Stimulated activated CD4-positive, alpha-beta T cell treated with anti-CD3 and anti-CD28 coated beads, Interleukin-1b, Interleukin-23, amount 100 ng/mL, for 1 hour (primary cell): ENCODE measurements at places on chromosomes 11 and 22.

GRCh38 chr11:111766834-111767142 lies 599 bp upstream of the PPP2R1B start:
- no peak for DNase-seq

DNA sequence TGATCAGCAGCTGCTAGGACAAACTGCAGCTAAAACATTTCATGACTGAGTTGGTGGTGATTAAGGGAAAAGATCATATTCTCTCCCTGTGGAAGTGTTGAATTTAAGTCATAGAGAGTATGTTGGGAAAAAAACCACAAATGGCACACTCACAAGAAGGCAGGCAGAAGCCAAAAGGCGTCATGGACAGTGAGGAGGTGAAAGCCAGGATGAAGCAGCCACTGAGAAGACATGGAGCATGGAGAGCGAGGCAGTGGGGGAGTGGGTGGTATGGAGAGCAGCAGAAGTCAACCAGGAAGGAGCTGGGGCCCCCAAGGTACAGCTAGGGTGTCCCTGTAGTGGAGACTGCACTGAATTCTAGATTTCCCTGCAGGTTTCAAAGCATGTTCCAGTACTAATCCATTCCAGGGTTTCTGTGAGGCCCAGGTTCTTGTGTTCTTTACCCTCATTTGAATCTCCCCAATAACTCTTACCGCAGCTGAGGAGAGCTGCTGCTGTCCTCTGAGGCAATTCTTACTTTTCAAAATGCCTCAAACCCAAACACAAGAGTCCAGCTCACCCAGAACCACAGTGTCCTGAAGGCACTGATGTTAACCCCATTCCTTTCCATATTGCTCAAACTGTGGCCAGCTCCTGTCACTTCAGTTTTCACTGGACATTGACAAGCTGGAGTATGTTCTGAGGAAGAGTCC lies 191.8 kb upstream of the E2F8 start:
- DNase-seq, result no peak

DNA sequence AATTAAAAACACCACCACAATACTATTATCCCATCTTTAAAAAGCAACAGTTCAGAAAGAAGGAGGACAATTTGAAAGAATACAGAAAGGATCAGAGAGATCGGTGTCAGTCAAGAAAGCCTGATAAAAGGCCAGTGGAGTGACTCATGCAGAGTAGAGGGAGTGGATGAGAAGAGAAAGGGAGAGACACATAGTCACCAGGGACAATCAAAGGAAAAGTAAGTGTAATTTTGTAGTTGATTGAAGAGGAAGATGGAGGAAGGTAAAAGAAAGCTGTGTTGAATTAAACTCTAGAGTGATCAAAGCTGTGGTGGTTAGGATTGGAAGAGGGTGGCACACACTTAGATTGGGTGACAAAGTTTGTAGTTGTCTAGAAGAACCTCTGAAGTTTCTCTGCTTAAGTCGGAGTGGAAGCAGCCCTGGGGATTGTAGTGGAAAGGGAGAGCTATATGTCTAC lies 14.1 kb downstream of the SPECC1L start:
- DNase-seq, result no peak

DNA sequence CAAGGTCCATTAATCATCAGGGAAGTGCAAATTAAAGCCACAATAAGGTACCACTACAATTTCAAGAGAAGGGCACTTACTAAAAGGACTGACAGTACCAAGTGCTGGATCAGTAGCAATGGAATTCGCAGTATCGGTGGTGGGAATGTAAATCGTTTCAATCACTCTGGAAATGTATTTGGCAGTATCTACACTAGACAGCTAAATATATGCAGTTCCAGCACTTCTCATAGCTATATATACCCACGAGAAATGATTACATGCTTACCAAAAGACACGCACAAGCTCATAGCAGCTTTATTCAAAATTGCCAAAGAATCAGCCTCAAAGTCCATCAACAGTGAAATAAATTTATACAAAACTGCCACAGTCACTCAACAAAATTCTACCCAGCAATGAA lies 4.4 kb upstream of the ZNF280B start:
- no peak for DNase-seq

DNA sequence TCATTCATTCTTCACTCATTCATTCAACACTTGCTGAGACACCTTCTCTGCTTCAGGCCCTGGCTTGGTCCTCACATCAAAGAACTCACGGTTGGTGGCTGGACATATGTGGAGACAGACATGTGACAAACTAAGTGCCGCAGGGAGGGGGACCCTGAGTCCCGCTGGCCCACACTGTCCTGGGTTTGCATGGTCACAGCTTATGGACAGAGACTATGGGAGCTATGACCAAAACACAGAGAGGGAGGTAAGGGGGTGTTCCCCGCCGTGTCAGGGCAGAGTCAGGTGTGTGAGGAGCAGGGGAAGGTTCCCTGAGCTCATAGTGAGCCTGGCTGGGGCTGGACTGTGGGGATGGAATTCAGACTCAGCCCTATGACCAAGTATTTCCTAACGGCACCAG lies 123.1 kb downstream of the MPPED1 start:
- DNase-seq, result no peak

DNA sequence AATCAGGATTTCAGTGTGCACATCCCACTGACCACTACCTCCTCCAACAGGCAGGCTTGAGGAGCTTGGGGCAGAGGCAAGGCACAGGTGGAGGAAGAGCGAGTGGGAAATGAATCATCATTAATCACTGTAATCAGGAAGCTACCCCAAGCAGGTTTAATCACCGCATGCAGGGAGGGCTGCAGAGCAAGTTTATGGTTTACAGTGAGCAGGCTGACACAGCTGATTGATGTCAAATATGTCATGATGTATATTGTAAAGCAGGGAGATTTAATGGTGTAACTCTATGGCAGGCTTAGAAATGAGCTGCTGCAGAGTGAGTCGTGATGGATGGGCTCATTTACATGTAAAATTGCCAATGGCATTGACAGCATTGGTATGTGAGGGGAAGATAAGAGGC lies 441.0 kb downstream of the NTM start:
- no peak for DNase-seq

- DNase-seq, result no peak
Observed at GRCh38 chr11:43585877-43586608, 94.5 kb upstream of the HSD17B12 start.

DNA sequence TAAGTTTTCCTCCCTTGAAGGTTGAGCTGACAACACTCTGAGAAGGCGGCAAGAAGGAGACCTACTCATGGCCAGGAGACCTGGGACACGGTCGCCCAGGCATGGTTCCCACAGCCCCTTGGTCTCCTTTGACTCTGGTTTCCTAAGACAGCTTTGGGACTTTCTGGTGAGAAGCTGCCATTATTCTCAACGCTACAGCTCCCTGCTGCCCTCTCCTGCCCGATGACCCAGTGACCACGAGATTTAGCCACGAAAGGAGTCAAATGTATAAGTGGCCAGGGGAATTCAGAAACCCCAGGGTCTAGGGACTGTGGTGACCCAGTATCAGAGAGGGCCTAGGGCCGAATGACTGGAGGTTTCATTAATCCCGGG lies 699 bp upstream of the SDF2L1 start:
- no peak for DNase-seq

DNA sequence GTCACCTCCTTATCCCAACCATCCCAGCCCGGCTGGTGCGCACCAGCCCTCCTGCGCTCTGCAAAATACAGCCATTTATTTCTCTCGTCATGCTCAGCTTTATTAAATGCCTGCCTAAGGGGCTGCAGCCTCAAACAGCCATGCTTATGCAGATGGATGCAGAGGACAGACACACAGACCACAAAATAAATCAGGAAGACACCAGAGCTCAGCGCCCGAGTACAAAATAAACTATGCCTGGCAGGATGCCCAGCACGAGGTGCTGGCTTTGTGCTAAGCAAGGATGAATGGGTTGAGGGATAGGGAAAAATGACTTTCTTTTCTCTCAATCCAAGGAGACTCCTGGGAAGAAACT lies 70.5 kb downstream of the RPUSD4 start:
- no peak for DNase-seq
